ENCODE measurements at places on chromosomes 3 and 15.
A peak's percentile ranks its signal among the peaks of the same experiment; 100 is the strongest.

DNA sequence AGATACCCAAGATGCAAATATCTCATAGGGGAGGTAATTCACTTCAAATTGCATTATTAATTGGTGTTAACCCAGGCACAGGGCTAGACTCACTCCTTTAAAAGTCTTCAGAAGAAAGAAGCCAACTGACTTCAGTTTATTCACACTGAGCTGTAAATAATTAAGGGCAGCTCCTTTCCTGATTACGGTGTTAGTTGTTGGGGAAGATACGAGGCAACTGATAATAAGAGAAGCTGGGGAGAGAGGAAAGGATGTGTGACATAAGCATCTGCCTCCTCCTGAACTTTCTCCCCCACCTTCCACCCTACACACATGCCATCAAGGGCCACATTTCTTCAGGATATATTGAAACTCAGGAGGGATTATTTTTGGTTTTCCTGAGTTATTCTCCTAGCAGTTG, 47.5 kb downstream of the ADGRG7 start:
- no peak for DNase-seq

- no peak for DNase-seq
Observed at GRCh38 chr15:41888662-41889253, 5.1 kb downstream of the SPTBN5 start.

- DNase-seq = no peak
Observed at GRCh38 chr3:38731522-38731921, 82.0 kb upstream of the SCN5A start.

GRCh38 chr3:49470714-49471420, 800 bp downstream of the DAG1 start:
- no peak for DNase-seq

DNA sequence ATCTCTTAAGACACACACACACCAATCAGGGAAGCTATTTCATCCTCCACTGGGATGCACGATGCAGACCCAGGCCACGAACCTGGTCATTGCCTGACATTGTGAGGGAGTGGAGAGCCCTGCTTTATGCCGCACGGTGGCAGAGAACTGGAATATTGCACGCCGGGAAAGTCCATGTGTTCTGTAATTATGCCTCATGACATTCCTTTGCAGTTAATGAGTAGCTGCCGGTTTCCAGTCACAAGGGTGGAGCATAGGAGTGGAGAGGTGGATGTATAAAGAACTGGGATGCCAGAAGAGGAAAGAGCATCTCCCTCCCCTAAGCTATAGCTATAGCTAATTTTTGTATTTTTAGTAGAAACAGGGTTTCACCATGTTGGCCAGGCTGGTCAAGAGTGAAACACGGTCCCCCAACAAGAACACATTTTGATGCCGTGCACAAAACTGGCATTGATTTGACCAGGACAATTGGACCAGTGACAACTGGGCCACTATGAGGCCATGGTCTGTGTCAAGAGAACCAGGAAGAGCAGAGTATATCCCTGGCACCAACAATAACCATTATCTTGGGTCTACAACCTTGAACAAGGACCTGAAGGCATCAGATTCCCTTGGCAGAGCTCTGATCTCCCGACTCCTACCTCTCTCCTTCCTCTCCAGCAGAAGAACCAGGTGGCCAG, 51.4 kb downstream of the SH3BP5 start:
- DNase-seq = no peak

DNA sequence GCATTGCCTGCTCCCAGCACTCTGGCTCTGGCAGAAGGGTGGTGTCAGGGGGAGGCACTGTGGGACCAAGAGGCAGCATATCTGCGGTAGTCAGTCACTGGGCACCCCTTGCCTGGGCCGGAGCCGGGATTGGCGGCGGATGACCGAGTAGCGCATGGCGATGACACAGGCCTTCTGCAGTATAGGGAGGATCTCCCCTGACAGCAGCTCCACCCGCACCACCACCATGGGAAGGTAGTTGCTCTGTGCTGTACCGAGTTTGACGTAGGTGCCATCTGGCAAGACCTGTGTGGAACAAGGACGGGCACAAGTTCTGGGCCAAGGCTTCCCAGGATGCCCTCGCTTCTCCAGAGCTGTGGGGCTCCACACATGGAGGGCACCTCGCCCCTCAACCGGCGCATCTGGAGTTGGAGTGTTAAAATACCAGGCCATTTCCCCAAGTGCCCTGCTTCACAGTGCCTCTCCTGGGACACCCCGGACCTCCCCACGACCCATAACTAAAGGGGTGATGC, 6.6 kb downstream of the ACOX2 start:
- DNase-seq = no peak

DNA sequence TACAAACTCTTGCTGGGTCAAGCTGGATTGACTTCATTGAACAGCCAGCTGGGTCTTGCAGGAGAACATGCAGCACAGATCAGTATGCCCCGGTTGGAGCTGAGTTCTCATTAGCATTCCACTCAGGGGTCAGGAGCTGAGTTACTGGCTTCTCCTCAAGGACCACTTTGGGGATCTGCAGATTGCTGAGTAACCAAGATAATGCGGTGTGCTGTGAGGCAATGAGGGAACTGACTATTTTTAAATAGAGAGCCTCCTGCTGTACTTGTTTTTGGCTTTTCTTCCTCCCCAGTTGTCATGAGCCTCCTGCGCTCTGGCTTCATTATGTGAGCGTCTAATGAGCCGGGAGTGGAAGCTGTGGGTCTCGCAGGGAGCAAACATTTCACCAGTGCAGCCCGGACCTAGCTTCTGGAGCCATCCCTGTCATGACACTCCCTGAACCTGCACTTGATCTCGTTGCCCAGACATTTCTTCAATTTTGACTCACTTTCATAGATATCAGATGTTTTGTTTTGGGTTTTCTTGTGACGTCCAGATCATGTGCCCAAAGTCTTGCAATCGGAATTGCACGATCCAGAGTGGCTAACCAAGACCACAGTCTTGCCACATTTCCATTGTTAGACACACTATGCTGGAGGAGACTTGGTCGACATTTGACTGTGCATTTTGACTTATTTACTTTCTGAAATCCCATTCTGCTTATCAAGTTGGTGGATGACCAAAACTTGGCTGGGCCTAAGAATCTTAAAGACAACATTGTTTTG, 327.2 kb downstream of the LRTM1 start:
- no peak for DNase-seq

- no peak for DNase-seq
Observed at GRCh38 chr15:67784090-67784781, 41.1 kb upstream of the SKOR1 start.

GRCh38 chr15:78873793-78874765, 1.4 kb downstream of the MORF4L1 start:
- DNase-seq = peak; percentile 9

DNA sequence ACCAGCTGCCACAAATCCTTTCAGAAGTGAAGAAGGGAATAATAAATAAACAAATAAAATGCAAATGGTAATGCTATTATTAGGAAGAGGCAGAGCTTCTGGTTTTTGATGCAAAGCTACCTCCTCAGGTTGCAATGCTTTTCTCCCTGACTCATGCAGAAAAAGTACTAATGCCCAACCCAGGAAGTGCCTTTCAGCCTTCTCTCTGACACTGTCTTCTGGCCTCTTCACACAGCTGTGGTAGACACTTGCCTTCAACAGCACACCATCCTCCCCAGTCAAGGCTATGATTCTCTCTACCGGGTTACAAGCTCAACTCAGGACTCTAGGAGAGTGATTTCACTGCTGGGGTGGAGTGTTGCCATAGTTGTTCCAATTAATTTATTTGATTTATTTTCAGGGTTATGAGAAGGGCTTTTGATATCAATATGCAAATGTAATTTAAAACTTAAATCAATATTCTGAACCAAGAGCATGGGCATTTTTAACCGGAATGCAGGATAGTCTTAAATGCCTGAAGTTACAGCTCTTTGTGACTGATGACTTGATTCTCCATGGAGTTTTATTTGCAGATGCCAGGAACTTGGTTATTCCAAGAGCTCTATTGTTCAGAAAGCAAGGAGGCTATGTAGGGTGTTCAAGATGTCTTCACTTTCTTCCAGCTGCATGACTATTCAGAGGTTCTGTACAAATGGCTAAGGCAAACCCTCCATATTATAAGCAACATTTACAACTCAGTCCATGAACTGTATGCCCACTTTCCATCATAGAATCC, 27.1 kb upstream of the GALNT15 start:
- DNase-seq = no peak

DNA sequence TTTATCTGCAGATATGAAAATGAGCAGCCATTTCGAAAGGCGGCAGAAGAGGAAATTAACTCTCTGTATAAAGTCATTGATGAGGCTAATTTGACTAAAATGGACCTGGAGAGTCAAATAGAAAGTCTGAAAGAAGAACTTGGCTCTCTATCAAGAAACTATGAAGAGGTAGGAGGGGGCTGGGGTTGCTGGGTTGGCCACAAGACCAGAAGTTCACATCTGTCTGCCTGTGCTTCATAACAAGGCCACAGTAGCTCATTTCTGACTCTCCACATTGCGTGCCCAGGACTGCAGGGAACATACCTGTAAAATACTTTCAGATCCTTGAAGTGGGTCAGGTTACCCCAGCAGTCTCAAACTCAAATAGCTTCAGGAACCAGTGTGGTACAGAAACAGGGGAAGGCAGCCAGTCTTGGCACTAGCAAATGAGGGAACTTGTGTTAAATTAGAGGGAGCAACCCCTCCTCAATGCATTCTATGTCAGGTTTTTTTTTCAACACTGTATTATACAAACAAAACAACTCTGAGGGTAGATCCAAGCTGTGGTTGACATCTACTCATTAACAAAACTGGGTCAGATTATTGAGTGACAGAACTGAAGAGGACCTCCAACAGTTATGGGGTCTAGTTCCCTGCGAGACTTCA, 48.7 kb downstream of the BFSP2 start:
- peak; percentile 26 for DNase-seq

DNA sequence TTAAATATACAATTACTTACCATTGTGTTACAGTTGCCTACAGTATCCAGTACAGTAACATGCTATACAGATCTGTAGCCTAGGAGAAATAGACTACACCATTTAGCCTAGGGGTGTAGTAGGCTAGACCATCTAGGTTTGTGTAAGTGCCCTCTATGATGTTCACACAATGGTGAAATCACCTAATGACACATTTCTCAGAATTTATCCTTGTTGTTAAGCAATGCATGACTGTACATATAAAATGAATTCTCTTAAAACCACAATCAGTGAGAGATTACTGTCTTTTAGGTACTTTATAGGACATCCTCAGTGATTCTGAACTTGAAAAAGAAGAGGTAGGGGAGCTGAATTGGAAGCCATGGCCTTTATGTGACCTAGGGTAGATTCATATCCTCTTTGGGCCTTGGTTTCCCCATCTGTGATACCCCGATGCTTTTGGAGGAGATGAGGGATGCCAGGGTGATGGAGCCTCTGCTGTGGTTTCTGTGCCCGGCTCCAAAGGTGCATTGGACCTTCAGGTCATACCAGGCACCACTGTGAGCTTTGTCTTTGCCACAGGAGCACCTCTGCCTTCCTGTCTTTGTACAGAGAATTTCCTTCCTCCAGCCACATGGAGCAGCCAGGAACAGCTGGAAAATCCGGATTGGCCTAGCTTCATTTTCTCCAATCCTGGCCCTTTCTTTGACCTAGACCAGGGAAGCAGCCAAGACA, 51.9 kb upstream of the FLNB start:
- DNase-seq = no peak

DNA sequence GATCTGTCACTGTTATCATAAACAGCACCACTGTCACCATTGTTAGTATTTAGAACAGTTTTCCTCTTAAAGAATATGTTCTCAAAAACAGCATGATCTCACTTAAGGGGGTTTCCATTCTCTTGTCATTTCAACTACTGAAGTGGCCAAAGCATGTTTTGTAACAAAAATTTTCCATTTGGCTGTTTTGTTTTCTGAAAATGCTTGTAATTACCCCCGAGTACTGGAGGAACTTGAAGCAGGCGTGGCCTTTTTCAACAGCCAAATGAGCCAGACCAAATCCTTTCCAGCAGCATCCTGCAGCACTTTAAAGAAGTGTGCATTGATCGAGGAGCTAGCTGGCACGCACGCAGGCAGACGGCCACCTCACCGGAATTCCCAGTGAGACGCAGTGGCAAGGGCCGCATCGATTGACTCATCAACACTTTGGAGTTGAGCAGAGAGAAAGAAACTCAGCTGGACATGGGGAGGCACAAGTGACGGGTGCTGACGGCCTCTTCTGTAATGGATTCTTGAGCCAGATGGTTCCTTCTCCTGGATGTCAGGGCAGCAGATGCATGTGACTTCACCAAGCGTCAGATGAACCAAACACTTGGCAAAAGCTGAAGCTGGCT, 234.3 kb upstream of the IGF1R start:
- no peak for DNase-seq

DNA sequence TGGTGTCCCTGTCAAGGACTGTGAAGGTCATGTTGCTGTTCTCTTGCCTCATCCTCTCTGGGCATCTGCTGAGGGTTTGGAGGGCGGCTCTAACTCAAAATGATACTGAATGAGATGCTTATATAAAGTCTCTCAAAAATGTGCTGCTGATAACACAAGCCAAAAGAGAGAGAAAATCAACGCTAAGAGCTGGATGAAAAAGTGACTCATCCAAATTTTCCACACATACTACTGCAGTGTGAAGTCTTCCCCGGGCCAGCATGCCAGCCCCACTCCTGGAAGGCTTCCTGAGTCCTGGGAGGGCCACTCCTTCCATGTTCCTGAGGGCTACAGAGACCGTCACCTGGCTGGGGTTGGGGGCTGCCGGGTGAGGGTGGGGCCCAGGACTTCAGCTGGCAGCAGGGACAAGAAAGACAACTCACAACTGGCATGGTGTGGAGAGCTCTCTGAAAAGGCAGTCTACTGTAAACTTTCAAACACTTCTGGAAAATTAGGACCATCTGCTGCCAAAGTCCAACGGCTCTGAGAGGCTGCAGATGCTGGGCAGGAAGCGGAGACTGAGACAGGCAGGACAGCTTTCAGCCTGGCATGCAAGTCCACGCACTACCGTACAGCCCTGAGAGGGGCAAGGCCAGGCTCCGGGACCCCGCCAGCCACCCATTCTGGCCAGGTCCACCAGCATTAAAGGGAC, 200.3 kb downstream of the ADAMTS17 start:
- DNase-seq = no peak

- no peak for DNase-seq
Observed at GRCh38 chr3:179526989-179527391, 35.7 kb upstream of the ACTL6A start.

- DNase-seq = no peak
Observed at GRCh38 chr3:17941766-17942165, 199.3 kb upstream of the TBC1D5 start.

DNA sequence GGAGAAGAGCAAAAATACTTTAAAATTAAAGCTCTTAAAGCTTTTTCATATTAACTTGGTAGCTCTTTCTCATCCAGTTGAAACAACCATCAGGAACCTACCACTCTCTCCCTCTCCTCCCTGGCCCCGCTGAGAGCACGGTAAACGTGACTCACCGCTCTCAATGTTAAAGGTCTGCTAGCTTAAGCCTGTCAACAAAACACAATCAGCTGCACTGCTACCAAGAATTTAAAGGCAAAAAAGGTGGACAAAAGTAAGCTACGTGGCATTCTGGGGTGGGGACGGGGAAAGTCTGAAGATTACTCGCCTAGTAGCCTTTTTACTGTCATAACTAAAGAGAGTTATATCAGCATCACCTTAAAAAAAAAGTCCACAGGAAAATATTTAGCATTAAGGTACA, 8.4 kb upstream of the GP5 start:
- no peak for DNase-seq

Data from stimulated activated CD8-positive, alpha-beta memory T cell treated with anti-CD3 and anti-CD28 coated beads, Interleukin-15, amount 100 ng/mL, for 48 hours (primary cell).